ENCODE measurements at places on chromosomes 3 and 15.

GRCh38 chr3:166123088-166123487 is 285.9 kb upstream of the BCHE start:
- DNase-seq: no peak

DNA sequence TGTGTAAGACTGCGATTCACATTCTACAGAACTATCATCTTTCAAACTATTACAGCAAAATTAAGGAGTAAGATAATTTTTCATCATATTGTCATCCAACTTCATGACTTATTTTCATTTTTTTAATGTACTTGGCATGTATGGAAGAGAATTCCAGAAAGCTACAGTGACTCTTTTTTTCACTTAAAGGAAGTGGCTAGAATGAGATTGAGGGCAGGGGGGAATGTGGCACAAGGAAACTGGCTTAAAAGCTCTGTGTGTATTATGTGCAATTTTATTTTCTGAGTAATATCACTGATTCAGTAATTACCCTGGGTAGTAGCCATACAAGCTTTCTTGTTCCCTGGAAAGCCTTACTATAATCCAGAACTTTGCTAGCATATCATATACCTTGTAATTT is 94.6 kb downstream of the FILIP1L start:
- DNase-seq: no peak

- no peak for DNase-seq
Measured at GRCh38 chr15:60840306-60840702, 361.4 kb upstream of the ICE2 start.

GRCh38 chr15:38972831-38973230 is 408.2 kb upstream of the RASGRP1 start:
- DNase-seq: no peak

DNA sequence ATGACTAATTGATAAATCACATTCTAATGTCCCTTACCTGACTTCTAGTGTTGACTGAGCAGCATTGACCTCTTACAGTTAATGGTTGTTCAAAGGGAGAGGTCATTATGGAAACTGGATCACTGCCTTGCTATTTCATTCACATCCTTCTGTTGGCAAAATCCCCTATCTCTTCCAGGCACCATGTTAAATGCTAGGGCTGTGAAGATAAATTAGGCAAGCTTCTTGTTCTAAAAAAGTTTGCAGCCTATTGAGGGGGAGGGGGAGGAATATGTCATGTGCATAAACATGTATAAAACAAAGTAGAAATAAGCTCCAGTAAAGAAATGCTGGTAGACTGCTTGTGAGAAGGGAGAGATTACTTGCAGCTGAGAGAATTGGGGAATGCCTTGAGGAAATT is 84.8 kb upstream of the MLF1 start:
- DNase-seq: no peak

DNA sequence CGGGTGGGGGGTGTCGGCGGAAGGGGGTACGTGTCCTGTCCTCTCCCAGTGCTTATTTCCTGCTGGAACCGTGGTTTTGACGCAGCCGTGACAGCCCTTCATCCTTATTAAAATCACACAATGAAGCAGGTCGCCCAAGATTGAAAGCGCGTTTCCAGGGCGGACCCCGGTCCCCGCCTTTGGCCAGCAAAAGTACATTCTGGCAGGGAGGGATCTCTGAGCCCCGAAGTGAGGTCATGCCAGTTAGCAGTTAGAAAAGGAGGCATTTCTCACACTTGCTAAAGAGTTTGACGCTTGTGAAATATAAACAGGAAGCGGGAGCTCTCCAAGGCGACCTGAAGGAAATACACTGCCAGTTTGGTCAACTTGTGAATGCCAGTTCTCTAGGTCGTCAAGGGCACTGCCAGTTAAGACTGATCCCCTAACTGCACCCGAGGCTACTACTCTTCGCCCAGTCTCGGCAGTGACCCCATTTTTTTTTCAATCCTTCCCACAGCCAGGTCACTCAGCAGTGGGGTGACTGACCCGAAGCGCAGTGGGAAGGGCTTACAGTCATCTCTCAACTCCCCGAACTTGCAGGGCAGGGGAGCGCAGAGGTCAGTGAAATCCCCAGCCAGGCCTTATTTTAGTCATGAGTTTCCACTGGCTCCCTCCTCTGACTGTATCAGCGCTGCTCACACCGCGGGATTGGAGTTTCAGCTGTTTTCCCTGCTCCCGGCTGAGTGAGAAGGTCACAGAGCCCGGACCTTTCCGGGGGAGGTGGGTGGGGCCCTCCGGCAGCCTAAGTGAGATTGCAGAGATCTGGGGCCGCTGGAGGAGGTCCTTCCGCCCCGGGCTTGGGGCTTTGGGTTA is 2.0 kb upstream of the BHLHE40 start:
- DNase-seq: peak; percentile 71

- no peak for DNase-seq
Measured at GRCh38 chr15:60278879-60279278, 118.9 kb downstream of the ANXA2 start.

GRCh38 chr3:171095063-171095462 is 68.5 kb upstream of the SLC2A2 start:
- no peak for DNase-seq

DNA sequence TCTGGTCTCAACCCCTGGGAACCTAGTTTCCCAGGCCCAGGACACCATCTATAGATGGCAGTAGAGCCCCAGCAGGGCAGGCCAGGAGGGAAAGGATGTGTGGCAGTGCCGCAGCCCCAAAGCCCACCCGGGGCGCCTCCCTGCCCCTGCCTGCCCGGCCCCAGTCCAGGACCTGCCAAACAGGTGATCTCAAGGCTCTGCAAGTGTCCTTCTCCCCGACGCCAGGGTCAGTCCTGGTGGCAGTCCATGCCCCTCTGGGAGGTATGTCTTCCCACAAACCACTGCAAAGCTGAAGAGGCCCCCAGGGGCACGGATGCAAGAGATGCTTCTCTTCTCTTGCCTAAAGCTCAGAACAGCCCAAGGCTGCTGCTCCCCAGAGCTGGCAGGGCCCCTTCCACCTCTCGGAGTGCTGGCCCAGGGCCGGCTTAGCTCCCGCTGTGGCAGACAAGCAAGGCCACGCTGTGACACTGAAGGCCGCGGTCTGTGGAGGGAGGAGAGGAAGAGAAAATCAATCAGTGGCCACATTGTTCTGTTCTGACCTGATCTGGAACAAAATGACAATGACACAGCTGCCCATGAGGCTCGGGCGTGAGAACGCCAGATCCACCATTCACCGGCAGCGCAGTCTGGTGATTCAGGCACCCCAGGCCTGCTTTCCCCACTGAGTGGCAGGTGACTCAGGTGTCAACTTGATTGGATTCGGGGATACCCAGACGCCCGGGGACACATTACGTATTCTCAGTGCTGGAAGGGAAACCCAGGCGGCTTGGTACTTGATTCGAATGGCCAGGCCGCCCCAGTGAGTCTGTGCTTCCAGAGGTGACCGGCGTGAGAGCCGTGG is 34.0 kb downstream of the KLHL25 start:
- DNase-seq: no peak

DNA sequence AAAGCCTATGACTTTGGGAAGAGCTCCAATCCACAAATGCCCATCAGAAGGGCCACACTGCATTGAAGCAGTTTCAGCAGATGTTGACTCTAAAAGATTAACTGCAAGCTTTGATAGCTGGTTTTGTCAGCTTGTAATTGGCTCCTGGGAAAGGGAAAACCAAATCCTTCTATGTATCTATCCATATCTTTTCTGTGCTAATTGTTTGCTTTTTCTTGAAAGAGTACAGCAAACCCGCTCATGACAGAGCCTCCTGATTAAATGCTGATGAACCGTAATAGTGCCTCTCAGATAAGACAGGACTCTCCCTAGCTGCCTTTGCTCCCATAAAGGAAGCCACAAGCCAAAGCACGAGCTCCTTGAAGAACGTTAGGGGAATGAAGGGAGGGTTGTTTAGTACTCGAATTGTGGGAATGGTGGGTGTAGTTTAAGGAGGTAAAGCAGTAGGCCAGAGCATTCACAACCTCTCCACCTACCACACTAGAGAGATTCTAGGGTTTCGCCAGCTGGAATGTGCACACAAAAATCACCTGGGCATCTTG is 33.6 kb upstream of the LRIG1 start:
- DNase-seq: no peak

GRCh38 chr15:88834211-88834812 is 31.1 kb downstream of the ACAN start:
- DNase-seq: peak; percentile 62

- no peak for DNase-seq
Measured at GRCh38 chr15:42100021-42100800, 5.8 kb upstream of the PLA2G4D start.

GRCh38 chr3:3744826-3745225 is 54.4 kb upstream of the LRRN1 start:
- DNase-seq: no peak

DNA sequence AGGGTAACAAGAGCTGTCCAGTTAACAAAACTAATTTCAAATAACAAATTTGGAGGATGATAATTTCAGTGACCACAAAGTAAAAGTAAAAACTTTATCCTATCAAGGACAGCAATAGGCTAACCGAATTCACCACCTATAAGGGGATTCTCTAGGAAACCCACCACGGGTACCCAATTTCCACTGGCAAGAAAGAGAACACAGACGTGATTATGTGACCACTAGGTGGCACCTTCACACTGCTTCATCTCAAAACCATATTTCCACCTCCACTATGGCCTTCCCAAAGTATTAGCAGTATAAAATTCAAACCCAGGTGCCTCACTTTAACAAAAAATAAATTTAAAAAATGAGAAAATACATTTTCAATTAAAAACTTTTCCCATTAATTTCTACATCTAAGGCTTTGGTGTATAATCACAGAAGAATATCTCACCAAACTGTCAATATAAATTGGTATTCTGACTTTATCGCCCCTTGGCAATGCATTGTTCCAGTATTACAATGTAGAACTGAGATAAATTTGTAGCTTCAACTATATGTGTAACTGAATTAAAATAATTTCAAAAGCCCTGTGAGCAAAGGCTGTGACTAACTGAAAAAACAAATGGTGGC is 96.5 kb downstream of the FSIP1 start:
- peak; percentile 53 for DNase-seq

DNA sequence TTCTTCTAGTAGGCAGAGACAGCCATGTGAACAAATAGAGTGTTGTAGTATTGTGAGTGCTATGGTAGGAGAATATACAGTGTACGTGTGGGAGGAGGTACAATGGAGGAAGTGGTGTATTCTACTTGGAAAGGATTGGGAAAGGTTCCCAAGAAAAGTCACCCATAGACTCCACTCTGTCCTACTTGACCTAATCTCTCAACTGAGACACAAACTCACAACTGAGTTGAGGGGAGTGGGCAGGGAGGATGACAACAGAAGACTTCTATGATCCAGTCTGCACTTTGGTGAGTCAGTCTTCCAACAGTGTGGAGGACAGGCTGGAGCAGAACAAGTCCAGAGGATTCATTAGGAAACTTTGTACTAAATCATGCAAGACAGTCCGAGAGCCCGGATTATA is 28.8 kb upstream of the AQP9 start:
- DNase-seq: no peak

Data from nephron progenitor cell (in vitro differentiated cells).